Kasumi-1 (cell line): ENCODE measurements at places on chromosomes 6 and 20.

DNA sequence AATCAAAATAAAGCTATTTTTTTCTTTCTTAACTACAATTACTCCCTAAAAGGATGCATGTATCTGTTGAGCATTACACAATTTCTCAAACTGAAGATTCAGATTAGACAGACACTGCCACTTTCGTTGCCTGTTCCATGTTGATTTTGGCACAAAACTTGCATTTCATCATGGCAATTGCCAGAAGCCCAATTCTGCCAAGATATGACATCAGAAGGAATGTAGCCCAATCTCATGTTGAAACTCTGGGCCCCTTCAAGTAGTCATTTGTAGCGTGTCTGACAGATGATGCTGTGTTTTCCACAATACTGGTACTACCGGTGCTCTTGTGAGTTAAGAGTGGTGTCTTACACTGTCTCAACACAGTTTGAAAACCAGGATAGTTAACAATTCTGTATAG lies 705.4 kb downstream of the PTPRT start:
- no peak for DNase-seq

GRCh38 chr20:58971429-58971828 lies 9.6 kb upstream of the NELFCD start:
- no peak for DNase-seq

DNA sequence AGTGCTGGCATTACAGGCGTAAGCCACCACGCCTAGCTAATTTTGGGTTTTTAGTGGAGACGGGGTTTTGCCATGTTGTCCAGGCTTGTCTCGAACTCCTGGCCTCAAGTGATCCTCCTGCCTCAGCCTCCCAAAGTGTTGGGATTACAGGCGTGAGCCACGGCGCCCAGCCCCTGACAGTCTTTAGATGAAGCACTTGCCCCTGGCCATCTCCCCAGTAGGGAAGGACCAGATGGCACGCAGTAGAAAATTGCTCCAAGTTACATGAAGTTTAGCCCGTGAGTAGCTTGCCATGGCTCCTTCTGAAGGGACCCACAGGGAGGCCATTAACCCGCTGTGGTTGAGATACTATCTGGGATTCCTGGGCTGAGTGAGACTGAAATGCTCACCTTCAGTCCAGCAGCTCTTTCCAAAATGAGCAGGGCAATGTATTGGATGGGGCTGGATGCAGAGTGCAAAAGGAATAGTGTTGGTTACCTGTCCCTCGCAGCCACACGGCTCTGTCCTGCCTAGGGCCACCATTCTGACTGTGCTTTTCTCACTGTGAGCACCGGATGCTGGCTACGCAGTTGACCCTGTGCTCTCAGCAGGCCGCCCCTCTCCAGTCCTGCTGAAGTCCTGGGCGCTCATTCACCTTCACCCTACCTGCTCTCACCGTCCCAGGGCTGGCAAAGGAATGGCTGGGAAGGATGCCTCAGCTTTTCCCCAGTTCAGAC lies 66.9 kb downstream of the EFCAB8 start:
- no peak for DNase-seq

DNA sequence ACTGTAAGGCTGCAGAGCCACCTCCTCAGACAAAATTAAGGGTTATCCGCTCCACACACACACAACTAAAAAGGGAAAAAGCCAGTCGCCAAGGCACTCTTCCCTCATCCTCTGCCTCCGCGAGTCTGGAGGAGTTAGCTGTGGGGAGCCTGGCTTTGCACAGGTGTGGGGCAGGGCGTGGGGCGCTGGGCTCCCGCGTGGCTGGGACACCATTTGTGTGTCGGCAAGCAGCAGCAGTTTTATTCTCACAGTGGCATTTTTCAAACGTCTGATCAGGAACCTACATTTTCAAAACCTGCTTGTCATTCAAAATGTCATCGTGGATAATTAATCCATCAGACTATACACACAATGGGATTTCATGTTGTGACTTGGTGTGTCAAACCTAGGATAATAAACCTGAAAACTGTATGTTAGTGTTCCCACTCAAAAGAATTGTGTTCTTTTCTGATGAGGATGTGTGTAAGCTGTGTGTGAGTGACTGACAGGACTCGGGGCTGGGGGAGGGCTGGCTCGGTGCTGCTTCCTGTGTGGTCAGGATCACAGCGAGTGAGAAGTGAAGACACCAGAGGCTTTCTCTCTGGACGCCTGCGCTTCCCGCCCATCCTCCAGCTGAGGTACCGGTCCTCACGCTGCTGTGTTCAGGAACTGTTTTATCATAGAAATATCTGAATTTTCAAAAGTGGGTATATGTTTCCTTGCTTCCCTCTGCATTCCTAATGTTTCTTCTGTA lies 83.1 kb downstream of the IRF4 start:
- DNase-seq: peak; percentile 84

GRCh38 chr20:45049904-45050471 lies 50.9 kb downstream of the KCNS1 start:
- DNase-seq: peak; percentile 43

GRCh38 chr6:125639466-125640020 lies 109.9 kb upstream of the HEY2 start:
- peak; percentile 10 for DNase-seq

DNA sequence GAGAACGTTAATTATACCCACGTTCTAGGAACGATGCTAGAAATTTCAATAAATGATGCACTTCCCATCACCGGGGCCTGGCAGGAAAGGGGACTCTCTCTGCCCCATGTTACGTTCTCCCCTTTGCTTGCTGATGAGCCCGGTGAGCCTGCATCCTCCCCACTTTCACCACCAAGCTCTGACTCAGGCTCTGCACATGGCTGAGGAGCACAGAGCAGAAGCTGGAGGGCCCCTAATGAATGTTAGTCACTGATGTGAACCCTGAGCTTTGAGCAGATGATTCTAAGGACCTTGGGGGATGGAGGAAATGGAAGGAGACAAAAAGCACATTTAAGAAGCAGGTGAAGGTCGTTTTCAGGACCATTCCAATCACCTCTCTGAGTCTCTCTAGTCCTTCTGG lies 468.2 kb upstream of the ARID1B start:
- no peak for DNase-seq

DNA sequence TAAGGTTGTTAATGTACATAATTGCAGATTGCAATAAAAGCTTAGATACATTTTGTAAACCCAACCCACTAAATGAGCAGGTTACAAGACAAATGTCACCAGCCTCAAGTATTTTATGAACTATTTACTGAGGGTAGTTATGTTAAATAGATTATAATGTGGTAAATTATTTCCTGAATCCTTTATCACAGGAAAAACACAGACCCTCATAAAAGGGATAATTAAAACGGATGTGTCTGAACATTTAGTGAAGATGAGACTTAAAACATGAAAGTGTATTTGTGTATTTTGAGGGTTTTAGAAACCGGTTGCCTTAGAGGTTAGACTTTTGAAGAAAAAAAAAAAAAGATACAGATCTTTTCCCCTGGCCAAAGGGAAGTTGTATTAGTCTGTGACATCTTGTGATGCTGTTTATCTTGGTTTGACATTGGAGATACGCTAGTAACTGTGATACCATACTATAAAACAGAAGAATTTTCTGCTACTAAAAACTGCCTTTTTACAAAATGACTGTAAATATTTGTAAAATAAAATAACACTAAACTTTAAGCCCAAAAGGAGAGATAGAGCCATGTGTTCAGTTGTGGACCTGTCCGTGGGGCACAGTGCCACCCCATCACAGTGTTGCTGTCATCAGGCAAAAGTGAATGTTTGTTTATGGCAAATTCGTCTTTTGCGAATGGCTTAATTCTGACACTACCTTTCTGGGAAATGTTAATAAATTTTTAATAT lies 9.7 kb downstream of the DYNLT1 start:
- DNase-seq: no peak

DNA sequence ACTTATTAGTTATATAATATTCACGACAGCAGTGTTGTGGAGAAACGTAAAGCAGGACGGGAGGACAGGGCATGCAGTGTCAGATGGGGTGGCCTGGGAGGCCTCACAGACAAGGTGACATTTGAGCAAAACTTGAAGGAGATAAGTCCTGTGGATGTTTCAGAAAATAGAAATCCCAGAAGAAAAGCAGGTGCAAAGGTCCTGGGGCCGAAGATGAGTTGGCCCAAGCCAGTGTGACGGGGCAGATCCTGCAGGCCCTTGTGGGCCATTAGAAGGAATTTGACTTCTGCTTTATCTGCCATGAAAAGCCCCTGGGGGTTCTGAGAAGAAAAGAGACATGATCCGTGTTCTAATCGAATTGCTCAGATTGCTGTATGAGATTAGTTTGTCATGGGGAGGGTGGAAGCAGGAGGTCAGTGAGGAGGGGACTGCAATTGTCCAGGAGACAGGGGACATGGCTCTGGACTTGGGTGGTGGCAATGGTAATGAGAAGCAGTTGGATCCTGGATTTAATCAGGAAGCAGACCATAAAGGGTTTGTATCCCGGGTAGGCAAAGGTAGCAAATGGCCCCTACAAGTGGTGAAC lies 437.4 kb upstream of the SULF2 start:
- no peak for DNase-seq

DNA sequence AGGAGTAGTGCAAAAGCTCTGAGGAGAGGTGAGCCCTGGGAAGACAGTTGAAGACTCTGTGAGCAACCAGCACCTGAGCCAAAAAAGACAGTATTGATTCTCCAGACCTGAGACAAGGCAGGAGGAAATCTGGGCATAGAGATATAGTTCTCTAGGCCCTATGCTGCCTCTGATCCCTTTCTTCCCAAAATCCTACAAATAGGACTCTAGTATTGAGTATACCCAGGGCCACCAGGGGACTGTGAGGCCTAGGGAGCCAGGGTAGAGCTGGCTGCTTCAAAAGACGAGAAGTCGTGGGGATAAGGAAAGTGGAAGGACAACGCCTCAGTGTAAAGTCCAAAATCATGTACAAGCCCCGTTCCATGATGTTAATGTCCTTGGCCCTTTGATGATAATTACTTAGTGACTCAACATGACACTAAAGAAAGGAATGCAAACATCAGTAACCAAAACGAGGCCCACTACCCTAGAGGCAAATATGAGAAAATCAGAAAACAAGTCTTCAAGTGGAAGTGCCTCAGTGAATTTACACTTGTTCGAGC lies 197.3 kb upstream of the PROKR2 start:
- DNase-seq: no peak

GRCh38 chr6:20866935-20867703 lies 332.9 kb downstream of the CDKAL1 start:
- DNase-seq: no peak

GRCh38 chr20:50759678-50760077 lies 28.3 kb downstream of the PARD6B start:
- no peak for DNase-seq

- no peak for DNase-seq
Observed at GRCh38 chr6:157967020-157967419, 14.6 kb upstream of the SYNJ2 start.

- no peak for DNase-seq
Observed at GRCh38 chr6:35489995-35490791, 6.7 kb downstream of the TEAD3 start.

GRCh38 chr6:31128093-31128676 lies 7.9 kb upstream of the CDSN start:
- DNase-seq: peak; percentile 31

DNA sequence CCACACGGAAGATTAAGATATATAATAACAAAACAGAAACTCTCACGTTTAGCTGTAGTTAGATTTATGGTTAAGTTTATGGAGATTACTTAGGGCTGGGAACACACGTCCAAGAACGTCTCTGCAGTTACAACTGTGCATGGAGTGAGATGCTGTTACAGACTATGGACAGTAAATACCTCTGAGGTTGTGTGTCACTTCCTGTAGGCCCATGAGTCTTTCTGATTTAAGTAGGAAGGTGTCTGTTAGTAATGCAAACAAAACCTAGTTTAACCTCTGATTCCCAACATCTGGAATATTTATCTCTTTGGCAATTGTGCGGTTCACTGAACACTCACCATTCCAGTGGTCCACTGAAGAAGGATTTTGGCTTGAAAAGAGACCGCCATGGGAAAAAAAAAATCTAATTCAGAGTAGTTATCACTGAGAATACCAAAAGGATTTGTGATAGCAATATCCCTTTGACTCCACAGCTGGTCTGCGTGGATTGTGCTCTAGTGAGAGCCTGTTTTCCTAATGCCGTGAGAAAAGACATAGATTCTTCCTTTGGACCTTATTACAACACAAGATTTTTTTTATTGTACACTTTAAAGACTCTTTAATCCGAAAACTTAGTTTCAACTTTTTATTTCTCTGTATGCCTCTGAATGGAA lies 478.2 kb upstream of the CITED2 start:
- no peak for DNase-seq

DNA sequence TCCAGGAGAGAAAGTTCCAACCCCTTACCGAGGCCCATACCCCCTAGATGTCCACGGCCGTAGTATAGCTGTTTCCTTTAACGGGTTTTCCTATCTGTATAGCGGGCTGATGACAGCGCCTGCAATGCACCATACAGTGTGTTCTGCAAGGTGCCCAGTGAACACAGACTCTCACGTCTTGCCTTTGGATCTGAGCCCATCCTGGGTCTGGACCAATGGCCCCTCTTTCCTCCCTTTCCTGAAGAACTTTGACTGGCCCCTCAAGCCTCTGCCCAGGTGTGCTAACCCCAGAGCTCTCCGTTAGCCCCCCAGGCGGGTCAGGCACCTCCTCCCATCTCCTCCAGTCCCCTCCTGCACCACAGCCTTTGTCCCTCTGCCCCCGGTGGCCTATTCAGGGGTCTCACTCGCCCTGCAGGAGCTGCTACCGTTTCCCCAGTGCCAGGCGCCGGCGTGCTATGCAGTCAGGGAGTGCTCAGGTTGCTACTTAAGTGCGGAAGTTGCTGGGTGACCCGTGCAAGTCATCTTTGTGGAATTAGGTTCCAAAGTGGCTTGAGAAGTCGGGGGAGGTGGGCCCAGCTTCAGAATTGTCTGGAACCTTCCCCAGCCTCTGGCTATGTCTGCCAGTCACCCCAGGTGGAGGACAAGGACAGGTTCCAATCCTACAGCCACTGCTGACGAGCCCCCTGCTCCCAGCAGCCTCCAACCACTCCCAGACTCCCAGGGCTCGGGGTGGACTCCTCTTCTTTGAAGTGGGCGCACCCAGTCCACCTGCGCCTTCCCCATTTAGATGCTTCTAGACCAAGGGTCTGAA lies 35.0 kb upstream of the ZBP1 start:
- no peak for DNase-seq

DNA sequence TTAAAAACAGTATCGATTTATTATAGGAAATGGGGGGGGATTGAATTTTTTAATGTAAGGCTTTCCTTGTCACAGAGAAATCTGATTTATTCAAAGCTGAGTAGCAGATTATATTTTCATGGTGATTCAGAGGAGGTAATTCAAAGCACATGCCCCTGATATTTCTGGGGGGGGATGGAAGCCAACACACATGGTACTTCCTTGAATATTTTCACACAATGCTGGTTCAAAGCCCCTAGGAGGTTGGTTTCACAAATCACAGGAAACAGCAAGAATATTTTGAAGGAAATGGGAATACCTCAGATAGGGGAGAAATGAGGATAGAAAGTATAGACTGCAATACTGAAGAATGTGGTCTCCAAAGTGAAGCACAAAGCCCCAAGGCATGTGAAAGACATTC lies 98.8 kb downstream of the RTN4IP1 start:
- DNase-seq: no peak
